NAMALWA (cell line): ENCODE measurements at places on chromosomes 16 and 17.
A peak's percentile ranks its signal among the peaks of the same experiment; 100 is the strongest.

DNA sequence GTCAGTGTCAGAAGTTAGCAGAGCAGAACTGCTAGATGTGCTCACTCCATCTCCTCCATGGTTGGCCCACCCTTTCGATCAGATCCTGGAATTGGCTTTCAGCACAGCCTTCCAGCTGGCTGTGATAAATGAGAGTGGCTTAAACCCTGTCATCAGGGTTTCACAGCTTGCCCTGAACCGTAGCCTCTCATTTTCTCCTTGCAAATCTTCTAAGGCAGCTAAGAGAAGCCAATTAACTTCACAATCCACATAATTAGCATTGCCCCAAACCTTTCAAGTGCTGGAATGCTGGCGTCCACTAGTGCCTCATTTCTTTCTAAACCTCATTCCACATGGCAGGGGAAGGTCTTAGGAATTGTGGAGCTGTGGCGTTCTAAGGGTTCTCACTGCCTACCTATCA lies 21.7 kb downstream of the MILR1 start:
- DNase-seq: no peak

GRCh38 chr17:64385187-64386083 lies 5.2 kb downstream of the PECAM1 start:
- DNase-seq: no peak

DNA sequence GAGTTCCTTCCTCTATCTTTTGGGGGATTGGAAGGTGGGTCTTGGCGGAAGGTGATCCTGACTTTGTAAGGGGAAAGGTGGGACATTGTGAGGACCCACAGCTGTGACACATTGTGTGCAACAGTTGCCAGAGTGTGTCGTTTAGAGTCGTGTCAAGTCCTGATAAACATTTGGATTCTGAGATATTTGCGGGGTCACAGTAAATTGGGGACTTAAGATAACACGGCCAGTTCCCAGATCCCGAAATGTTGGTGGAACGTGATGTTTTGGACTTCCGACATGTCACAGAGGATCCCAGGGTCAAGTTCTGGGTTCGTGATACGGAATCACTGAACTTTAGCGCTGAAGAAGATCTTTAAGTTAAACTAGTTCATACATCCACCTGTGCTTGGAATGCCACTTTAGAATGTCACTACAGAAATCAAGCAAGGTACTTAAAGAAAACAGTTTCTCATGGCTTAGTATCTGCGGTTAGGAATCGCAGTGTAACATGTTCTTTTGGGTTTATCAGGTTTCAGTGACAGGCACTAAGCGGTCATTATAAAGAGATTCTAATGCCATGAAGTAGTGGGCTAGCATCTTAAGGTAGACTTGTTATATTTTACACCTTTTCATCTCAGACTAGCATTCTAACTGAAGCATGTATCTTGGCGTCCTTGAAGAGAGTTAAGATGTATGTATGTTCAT lies 815 bp downstream of the ATAD5 start:
- DNase-seq: peak; percentile 34

- no peak for DNase-seq
These were observed 82.6 kb downstream of the IRX3 start for GRCh38 chr16:54203851-54204505.

- no peak for DNase-seq
These were observed 78.3 kb downstream of the TMEM100 start for GRCh38 chr17:55644346-55644745.

DNA sequence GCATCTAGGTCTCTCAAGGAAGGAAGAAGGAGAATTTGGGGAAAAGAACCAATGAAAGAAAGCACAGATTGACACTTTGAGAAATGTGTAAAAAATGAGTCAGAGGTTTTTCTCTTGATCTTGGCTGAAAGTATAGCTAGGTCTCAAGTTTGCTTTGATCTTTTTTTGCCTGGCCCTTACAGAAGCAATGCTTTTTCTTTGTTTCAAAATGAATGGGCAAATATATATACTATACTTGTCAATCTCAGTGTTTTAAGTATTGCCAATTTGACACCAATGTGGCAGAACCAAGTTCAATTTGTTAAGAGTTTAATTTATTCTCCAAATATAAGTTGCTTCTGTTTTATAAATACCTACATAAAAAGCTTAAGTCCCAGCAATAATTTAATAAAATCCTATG lies 119.6 kb downstream of the PPM1E start:
- no peak for DNase-seq

DNA sequence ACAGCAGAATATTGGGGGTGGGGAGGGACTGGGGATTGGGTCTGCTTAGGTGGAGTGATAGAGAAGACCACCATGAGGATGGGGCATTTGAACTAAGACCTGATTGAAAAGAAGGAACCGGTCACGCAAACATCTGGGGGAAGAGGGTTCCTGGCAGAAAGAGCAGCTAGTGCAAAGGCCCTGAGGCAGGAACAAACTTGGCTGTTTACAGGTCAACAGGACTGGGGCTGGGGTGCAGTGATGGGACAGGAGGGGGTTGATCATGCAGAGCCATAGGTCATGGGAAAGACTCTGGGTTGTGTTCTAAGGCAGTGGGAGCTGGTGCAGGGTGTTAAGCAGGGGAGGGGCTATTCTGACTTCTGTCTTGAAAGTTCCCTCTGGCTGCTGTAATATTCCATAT lies 1.9 kb downstream of the DRG2 start:
- DNase-seq: no peak
